ENCODE measurements at places on chromosomes 4 and X.

DNA sequence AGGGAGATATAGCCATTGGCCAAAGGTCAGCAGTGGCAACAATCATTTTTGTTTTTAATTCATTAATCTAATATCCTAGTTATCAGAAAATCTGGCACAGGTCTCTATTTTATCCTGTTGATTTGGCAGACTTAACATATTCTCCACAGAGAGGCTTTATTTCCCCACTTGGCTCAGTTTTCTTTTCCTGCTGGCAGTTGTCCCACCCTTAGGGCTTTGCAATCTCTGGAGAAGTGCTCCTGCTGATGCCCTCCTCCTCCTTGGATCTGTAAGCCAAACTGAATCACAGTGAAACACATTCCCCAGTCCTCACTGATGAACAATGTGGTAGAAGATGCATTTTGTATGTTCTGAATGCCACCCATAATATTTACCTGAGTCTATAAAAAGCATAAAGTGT lies 889.7 kb downstream of the PDHA2 start:
- no peak for DNase-seq
- H3K4me1 ChIP-seq = no peaks in the 10 kb centered on the region
- no peaks in the 10 kb centered on the region for H3K36me3 ChIP-seq

DNA sequence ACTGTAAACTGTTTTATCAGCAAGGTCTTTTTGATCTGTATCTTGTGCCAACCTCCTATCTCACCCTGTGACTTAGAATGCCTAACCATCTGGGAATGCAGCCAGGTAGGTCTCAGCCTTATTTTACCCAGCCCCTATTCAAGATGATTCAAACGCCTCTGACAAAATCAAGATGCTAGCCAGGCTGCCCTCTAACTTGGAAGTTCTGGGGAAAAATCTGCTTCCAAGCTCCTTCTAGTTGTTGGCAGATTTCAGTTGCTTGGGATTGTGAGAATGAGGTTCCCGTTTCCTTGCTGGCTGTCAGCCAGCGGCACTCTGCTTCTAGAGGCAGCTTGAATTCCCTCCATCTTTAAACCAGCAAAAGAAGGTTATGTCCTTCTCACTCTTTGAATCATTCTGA lies 34.7 kb downstream of the LUZP4 start:
- no peaks in the 10 kb centered on the region for H3K27me3 ChIP-seq
- no peak for DNase-seq
- H3K27ac ChIP-seq = no peak overlapping the region
- no peak overlapping the region for H3K4me3 ChIP-seq

DNA sequence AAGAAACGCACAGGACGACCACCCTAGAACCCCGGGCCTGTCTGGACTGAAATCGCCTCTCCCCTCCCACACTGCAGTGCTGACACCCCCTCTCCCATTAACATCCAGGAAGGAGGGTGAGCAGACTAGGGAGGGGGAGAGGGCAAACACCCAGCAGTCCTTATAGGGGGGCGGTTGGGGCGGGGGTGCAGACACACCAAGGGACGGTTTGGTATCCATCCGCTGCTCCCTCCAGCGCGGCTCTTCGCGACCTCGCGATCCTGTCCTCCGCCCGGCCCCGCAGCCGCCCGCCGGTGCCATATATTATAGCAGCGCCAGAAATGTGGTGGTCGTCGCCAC lies 411 bp upstream of the GPRASP1 start:
- DNase-seq = no peak
- H3K4me3 ChIP-seq = peak overlapping the region; percentile 98
- peaks cover 21% of the 10 kb centered on the region for H3K4me1 ChIP-seq

- no peaks in the 10 kb centered on the region for H3K27me3 ChIP-seq
- no peaks in the 10 kb centered on the region for H3K4me1 ChIP-seq
- no peak overlapping the region for H3K4me3 ChIP-seq
- H3K27ac ChIP-seq = no peak overlapping the region
- H3K36me3 ChIP-seq = no peaks in the 10 kb centered on the region
- DNase-seq = no peak
These were observed 52.5 kb upstream of the ZNF518B start for GRCh38 chr4:10509733-10510132.

DNA sequence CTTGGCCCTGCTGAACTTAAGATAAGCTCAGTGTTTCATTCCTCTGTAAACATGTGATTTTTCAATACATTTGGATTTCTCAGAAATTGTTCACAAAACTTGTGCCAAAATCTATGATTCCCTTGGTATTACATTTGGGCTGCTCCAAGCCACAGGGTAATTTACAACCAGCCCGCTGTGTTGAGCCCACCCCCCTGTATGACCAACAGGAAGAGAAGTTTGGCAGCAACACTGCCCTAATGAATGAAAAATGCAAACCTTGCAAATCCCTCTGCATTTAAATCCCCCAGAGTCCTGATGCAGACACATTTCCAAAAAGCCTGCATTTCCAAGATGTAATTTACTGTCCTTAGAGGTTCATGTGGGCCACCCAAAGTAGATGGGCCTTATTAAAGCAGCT lies 34.1 kb upstream of the GAB1 start:
- peaks cover 21% of the 10 kb centered on the region for H3K27me3 ChIP-seq
- H3K36me3 ChIP-seq = no peaks in the 10 kb centered on the region
- no peak overlapping the region for H3K4me3 ChIP-seq
- H3K27ac ChIP-seq = no peak overlapping the region
- DNase-seq = no peak

DNA sequence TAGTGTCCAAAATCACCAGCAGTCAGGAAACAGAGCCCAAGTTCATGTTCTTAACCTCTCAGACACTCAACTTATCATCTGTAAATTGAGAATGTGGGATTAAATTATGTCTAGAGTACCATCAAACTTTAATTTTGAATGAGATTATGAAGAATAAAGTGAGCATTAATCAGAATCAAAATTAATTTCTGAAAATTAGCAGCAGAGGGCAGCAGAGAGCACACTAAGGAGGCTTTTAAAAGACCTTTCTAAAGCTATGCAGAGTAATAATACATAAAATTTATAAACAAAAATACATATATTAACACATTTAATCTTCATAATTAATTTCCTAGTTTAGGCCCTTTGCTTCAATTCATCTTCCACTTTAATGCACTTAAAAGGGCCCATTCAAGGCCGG lies 7.1 kb downstream of the TASL start:
- H3K4me3 ChIP-seq = no peak overlapping the region
- no peaks in the 10 kb centered on the region for H3K27me3 ChIP-seq
- peaks cover 4% of the 10 kb centered on the region for H3K36me3 ChIP-seq
- H3K4me1 ChIP-seq = no peaks in the 10 kb centered on the region

DNA sequence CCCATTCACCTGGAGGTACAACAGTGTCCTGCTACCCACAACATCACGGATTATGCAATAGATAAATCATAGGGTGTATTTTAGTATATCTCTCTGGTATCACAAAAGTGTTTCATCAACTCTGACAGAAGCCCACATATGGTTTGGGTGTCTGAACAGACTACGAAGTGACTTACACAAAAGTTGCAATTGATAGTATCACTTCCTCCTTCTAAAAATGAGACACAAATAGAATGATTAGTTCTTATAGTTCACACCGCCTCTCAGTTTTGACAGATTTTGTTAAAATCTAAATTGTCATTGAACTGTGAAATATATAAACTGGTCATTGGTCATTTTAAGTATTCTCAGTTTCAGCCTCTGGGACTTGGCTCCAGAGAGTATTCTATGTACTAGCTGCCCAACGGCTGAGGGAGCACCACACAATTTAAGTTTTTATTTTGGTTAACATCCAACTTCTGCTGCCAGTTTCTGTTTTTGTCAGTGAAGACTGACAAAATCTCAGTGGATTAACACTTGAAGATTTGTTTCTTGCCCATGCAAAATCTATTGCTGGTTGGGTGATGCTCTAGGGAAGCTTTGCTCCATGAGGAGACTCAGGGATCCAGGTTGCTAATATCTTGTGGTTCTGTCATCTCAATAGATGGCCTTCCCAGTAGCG lies 113.8 kb upstream of the PUDP start:
- no peak overlapping the region for H3K27ac ChIP-seq
- no peaks in the 10 kb centered on the region for H3K4me1 ChIP-seq
- H3K36me3 ChIP-seq = peaks cover 4% of the 10 kb centered on the region
- H3K4me3 ChIP-seq = no peak overlapping the region

DNA sequence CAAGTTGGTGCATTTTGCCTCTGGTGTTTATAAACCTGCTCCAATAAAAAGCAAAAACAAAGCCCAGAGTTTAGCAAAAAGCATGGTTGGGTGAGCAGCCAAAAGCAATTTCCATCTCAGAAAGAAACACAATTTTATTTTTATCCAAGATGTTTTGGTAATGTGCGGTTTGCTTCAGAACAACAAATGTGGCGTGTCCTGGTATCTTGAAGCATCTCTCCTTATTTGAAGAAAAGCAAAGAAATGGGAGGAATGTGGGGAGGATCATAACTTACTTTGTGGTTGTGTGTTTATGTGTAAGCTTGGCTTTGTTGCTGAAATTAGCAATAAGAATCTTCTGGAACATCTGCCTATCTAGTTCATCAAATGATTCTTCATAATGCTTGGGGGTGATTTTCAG lies 88.3 kb upstream of the DDX3X start:
- no peak overlapping the region for H3K4me3 ChIP-seq
- DNase-seq = no peak
- H3K27ac ChIP-seq = no peak overlapping the region
- no peaks in the 10 kb centered on the region for H3K27me3 ChIP-seq

DNA sequence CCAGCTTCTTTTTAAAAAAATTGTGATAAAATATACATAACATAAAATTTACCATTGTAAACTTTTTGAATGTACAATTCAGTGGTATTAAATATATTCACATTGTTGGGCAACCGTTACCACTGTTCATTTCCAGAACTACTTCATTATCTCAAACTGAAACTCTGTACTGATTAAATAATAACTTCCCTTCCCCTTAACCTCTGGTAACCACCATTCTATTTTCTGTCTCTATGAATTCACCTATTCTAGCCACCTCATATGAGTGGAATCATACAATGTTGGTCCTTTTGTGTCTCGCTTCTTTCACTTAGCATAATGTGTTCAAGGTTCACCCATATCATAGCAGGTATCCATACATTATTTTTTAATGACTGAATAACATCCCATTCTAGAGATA lies 8.3 kb downstream of the GPR50 start:
- no peak overlapping the region for H3K4me3 ChIP-seq
- H3K36me3 ChIP-seq = no peaks in the 10 kb centered on the region
- peaks cover 6% of the 10 kb centered on the region for H3K4me1 ChIP-seq

DNA sequence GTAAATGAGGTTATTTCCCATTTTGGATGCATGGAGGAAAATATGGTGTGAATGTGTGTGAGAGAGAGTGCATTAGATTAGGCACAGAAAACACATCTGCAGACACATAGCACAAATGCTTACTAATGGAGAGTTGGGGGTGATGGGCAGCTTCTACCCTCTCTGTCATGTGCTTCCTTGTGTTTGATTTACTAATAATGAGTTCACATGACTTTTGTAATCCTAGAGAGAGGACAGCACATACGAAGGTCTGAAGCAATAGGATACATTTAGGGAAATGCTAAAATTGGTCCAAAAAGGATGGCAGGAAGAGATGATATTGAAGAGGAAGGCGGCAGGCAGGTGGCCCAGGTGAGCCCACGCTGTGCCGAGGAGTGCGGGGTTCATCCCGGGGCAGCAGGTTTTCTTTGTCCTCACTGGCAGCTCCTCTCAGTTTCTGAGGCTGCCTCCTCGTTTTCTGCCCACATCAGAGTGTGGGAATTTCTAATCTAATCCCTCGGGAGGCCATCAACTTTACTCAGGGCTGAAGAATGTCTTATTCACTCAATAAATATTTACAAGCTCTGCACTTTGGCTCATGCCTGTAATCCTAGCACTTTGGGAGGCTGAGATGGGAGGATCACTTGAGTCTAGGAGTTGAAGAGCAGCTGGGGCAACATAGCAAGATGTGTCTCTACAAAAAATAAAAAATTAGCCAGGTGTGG lies 15.9 kb upstream of the MAP9 start:
- no peaks in the 10 kb centered on the region for H3K4me1 ChIP-seq
- H3K4me3 ChIP-seq = no peak overlapping the region
- no peak for DNase-seq
- peaks cover 27% of the 10 kb centered on the region for H3K27me3 ChIP-seq
- H3K36me3 ChIP-seq = no peaks in the 10 kb centered on the region

DNA sequence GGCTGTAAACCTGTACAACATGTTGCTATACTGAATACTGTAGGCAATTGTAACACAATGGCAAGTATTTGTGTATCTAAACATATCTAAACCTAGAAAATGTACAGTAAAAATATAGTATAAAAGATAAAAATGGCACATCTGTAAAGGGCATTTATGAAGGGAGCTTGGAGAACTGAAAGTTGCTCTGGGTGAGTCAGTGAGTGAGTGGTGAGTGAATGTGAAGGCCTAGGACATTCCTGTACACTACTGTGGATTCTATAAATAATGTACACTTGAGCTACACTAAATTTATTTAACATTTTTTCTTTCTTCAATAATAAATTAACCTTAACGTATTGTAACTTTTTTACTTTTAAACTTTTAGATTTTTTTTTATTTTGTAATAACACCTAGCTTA lies 5.0 kb upstream of the SHROOM4 start:
- no peaks in the 10 kb centered on the region for H3K4me1 ChIP-seq
- no peak overlapping the region for H3K27ac ChIP-seq
- peaks cover 22% of the 10 kb centered on the region for H3K27me3 ChIP-seq
- DNase-seq = no peak
- H3K36me3 ChIP-seq = no peaks in the 10 kb centered on the region

DNA sequence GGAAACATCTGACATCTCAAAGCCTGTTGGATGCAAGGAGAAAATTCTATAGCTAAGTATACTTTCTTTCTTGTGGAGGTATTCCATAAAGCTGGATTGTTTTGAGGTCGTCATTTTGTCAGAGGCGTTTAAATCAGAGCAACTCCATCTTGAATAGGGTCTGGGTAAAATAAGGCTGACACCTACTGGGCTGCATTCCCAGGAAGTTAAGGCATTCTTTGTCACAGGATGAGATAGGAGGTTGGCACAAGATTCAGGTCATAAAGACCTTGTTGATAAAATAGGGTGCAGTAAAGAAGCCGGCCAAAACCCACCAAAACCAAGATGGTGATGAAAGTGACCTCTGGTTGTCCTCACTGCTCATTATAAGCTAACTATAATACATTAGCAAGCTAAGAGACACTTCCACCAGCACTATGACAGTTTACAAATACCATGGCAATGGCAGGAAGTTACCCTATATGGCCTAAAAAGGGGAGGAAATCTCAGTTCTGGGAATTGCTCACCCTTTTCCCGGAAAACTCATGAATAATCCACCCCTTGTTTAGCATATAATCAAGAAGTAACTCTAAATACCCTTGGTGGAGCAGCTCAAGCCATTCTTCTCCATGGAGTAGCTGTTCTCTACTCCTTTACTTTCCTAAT lies 11.9 kb downstream of the HSD17B13 start:
- H3K27me3 ChIP-seq = no peaks in the 10 kb centered on the region
- no peak overlapping the region for H3K4me3 ChIP-seq
- no peaks in the 10 kb centered on the region for H3K36me3 ChIP-seq
- H3K4me1 ChIP-seq = no peaks in the 10 kb centered on the region
